Aorta (tissue), 5 donors: ENCODE measurements at places on chromosomes 5 and 9. TPM values are rescaled to one million over a fixed set of nuclear protein-coding genes. Genes with fewer than 3 reads are reported as not detected.

Gene SLC38A9
- total RNA-seq = 22.5 TPM

Gene ZBTB43
- total RNA-seq = 18.4 TPM

Gene RASEF
- 0.06 TPM for total RNA-seq

Gene GADD45G
- 4.5 TPM for total RNA-seq

Gene STC2
- 7.9 TPM for total RNA-seq

Gene ANXA1
- total RNA-seq = 378 TPM

Gene DNAI1
- not detected for total RNA-seq

Gene PAPPA
- 13.2 TPM for total RNA-seq

Gene TMOD1
- total RNA-seq = 24.5 TPM

Gene GARIN3
- total RNA-seq = not detected

Gene CLK4
- 39.5 TPM for total RNA-seq

Gene ARL14EPL
- total RNA-seq = 0.63 TPM

Gene PCDHGB7
- total RNA-seq = 24.7 TPM

Gene SMIM33
- not detected for total RNA-seq

Gene IFNA21
- not detected for total RNA-seq

GRCh38 chr9:136728548-136729123, 14.1 kb downstream of the LCN10 start:
- DNase-seq = no peak

GRCh38 chr5:164481270-164481669, 975.9 kb downstream of the MAT2B start:
- DNase-seq = no peak

DNA sequence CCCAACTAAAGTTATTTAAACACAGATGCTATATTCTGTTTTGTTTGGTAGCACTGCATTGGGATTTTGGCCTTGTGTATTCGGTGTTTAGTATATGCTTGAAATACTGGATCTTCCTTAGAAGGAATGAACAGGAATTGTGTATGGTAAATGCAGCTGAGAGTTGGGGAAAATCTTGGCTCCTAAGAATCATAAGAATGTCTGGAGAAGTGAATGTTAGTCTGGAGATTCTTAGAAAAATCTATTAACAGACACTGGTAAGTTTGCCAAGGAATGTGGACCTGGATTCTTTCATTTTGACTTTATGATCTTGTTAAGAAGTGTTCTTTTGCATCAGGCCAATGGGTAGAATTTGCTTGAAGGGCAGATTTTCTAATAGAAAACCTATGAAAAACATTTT, 38.9 kb downstream of the SNX30 start:
- no peak for DNase-seq

DNA sequence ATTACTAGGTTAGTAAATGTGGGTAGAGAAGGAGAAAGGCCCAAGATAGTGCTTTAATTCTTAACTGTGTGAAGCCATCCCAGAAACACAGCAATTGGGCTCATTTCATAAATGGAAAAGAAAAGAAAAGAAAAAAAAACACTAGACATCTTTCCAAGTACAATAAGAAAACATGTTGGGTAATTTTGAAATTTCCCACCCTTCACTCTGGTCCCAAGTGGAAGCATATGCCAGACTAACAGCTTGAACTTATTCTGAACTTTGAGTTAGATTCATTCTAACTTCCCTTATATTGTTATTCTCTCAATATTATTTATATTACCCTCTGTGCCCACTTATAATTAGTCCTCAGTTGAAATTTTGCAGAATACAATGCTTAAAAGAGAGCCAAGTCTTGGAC, 113.4 kb upstream of the GHR start:
- no peak for DNase-seq

DNA sequence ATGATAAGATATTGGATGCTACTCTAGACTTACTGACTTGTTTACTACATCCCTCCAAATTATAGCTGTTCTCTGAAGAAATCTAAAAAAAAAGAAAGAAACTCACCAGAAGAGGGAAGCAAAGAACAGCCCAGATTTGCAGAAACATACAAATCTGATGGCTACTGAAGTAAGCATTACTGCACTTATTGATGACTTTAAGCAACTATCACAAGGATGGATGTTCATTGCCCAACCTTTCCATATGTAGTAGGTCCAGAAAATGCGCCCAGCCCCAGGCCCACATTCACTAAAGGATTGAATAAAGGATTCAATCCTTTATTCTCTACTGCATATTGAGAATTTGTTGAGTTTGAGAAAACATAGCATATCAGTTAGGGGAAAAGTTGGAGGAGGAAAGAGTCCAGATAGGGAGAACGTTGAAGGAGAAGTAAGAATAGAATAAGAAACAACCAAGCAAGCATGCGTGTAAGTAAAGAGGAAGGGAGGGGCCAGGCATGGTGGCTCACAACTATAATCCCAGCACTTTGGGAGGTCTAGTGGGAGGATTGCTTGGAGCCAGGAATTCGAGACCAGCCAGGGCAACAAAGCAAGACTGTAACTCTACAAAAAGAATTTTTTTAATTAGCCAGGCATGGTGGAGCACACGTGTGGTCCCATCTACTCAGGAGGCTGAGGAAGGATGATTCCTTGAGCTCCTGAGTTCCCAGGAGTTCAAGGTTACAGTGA, 33.8 kb upstream of the DTWD2 start:
- DNase-seq = no peak

DNA sequence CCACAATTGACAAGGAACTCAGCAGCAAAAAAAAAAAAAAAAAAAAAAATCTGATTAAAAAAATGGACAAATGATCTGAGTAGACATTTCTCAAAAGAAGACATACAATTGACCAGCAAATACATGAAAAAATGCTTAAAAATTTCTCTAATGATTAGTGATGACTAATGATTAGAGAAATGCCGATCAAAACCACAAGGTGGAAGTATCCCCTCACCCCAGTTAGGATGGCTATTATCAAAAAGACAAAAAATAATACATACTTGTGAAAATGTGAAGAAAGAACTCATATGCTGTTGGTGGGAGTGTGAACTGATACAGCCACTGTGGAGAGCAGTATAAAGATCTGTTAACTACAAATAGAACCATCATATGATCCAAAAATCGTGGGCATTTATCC, 245.3 kb downstream of the OSTF1 start:
- no peak for DNase-seq

DNA sequence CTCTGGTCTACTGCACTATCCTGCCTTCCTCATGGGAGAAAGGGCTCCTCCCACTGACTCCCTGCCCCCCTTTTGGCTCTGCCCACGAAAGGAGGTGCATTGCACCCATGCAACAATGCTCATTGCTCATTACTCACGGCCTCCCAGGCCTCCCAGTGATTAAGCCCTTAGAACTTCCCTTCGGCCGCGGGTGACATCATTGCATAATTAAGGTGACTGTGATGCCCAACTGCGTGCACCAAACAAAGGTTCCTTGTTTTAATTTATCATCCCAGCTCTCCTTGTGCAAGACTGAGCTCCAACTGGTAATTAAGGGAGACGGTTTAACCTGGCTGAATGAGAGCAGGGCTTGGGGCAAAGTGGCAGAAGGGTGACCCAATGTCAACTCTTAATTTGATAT, 180.4 kb downstream of the GAS1 start:
- DNase-seq = peak; percentile 76

- DNase-seq = no peak
Observed at GRCh38 chr9:112198646-112199045, 23.5 kb upstream of the SUSD1 start.

- DNase-seq = no peak
Observed at GRCh38 chr5:167786871-167787578, 504.4 kb upstream of the WWC1 start.

DNA sequence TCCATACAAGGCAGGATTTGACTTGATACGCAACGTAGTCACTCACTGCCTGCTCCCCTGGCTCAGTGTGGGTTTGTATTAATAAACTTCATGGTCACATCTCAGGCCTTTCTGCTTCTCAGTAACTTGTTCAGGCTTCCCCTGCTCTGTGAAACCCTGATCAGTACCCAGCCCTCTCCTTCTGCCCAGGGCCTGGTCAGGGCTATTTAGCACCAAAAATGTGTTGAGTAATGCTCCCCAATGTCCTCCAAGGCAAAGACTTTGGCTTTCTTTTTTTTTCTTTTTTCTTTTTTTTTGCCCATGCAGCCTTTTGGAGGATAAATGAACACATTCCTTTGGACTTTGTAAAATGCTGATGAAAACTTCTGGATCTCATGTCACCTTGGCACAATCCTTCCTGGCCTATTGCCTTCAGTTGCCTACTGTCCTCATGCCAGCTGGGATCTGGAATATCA, 399.2 kb upstream of the KLF4 start:
- no peak for DNase-seq

DNA sequence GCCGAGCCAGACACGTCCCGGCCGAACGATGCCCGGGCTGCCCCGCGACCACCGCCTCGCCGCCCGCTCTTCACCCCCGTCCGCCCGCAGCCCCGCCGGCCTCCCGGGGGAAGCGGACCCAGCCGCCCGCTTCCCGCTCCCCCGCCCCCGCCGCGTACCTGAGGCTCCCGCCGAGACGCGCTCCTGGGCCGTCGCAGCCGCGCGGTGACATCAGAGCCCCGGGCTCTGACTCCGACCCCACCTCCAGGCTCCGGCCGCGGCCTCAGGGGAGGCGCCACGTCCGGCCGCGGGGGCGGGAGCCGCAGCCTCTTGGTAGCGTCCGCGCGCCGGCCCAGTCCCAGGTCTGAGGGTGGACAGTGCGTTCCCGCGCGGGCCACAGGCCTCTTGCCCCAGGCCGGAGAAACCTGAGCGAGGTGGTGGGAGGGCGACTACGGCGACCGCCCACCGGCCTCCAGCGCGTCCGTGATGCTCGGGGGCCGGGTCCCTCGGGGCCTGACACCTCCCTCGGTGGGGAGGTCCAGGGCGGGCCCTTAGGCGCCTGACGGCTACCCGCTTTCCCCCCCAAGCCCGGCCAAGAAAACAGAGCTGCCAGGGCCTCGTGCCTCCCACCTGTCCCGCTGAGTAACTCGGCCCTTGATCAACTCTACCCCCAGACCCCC, at the start of gene SHROOM1:
Gene SHROOM1, minus strand, starts transcription at position 212 of the 659 bp plus-strand sequence. CDS start 4,507 bp downstream, outside the sequence.
- peak; percentile 76 for DNase-seq

- DNase-seq = no peak
Observed at GRCh38 chr5:57745700-57746651, 263.4 kb upstream of the ACTBL2 start.

GRCh38 chr5:17477043-17477442, 21.0 kb upstream of the TAF11L2 start:
- no peak for DNase-seq

- DNase-seq = no peak
Observed at GRCh38 chr9:79107911-79108676, 463.7 kb upstream of the TLE4 start.

DNA sequence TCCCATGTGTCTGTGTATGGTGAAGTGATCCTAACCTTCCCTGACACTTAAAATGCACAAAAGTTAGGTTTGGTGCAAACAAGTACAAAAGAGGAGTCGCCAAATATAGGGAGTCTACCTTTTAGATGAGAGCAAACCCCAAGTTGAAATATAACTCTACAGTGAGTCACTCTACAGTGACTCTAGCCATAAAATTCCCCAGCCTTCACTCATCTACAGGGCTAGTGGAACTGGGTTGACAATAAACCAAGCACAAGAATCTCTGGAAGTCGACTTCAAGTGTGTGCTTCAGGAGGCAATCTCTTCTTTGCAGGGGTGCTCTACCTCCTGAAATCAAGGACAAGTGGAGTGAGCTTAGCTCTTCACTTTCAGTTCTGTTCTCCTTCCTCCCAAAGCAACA, 3.3 kb downstream of the SHISAL2B start:
- DNase-seq = no peak

DNA sequence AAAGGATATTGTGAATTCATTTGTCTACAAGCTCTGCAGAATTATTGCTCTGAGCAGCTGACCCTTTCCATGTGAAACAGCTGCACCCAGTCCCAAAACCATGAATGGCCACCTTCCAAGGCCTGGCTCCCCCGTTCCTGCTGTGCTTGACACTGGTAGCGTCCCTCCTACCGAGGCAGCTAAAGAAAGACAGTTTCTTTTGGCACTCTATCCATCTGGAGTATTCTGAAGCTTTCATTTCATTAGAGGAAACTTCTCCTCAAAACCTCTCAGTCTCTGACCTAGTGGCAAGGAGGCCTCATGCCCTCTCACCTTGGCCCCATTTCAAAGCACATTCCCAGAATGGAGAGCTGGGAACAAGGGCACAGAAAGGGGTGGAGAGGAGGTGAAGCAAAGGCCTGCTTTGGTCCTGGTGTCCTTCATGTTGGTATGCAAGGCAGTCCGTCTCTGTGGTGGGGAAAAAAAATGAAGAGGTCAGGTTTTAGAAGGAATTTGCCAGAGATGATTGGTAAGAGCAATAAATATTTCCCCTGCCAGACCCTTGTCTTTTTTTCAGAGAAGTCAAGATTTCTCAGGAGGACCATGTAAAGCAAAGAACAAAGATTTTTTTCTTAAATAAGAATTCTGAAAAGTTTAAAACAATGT, 232.0 kb downstream of the RFK start:
- DNase-seq = no peak

DNA sequence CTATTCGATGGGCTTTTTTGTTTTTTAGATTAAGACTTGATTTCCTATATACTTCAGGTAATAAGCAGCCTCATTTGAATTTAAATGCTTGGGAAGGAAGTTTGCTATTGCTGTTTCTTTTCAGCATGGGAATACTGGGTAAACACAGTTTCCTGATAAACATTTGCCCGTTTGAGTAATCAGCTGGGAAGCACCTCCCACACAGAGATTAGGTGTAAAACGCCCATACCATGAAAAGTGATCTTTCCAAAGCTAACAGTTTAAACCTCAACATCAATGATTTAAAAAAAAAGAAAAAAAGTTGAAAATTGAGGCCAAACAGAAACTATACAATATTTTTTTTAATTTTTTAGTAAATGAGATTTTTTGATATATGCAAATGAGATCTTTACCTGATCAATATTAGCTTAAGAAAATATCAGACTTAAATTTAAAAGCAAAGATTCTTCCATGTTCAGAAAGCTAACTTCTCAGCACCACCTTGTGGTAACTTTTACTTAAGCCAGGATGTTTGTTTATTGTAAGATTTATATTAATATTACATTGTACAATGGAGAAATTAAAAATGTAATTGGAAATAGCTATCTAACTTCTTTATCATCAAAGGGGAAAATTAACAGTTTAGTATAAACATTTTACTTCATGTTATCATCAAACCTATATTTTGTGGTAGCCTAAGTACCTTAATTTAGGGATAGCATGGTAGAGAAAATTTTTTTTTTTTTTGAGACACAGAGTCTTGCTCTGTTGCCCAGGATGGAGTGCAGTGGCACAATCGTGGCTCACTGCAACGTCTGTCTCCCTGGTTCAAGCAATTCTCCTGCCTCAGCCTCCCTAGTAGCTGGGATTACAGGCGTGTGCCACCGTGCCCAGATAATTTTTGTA, 39.8 kb downstream of the F2RL2 start:
- no peak for DNase-seq

- DNase-seq = no peak
Observed at GRCh38 chr5:165209101-165209727, 1703.8 kb downstream of the MAT2B start.

DNA sequence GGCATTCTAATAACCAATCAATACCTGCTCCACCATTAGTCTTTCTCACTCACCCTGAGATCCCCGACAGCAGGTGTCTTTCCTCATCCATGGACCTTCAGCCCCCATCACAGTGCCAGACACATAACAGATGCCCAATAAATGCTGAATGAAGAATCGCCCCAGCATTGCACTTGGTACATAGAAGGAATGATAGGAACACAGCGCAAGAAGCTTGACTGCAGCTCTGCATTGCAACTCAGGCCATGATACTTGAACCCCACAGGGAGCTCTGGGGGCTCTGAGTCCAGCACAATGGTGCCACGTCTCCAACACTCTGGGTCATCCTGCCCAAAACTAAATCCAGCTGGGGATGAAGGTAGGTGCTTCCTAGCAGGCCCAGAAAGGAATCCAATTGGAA, 355.0 kb upstream of the SLC30A5 start:
- no peak for DNase-seq

GRCh38 chr5:1262381-1262780, 32.5 kb downstream of the TERT start:
- no peak for DNase-seq

- no peak for DNase-seq
Observed at GRCh38 chr9:127928676-127929624, 1.6 kb downstream of the PIP5KL1 start.
